ENCODE measurements at places on chromosomes 13 and 19.
A peak's percentile ranks its signal among the peaks of the same experiment; 100 is the strongest.

GRCh38 chr19:58570770-58571574 is 2.2 kb downstream of the MZF1 start:
- no peak for DNase-seq

DNA sequence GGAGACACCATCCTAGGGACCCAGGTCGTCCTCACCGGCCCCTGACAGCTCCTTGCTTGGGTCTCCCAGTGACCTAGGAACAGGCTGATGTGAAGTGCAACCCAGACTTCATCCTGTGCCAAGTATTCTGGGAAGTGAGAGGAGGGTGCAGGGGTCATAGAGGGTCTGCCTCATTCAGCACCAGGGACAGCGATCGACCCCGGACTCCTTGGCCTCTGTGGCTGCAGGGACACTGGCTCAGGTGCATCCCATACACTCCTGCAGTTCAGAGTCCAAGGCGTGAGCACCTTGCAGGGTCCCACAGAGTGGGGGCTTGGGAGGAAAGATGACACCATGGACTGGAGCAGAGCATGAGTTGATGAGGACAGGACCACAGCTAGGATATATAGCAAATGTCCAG is 10.0 kb upstream of the OR10H2 start:
- no peak for DNase-seq

DNA sequence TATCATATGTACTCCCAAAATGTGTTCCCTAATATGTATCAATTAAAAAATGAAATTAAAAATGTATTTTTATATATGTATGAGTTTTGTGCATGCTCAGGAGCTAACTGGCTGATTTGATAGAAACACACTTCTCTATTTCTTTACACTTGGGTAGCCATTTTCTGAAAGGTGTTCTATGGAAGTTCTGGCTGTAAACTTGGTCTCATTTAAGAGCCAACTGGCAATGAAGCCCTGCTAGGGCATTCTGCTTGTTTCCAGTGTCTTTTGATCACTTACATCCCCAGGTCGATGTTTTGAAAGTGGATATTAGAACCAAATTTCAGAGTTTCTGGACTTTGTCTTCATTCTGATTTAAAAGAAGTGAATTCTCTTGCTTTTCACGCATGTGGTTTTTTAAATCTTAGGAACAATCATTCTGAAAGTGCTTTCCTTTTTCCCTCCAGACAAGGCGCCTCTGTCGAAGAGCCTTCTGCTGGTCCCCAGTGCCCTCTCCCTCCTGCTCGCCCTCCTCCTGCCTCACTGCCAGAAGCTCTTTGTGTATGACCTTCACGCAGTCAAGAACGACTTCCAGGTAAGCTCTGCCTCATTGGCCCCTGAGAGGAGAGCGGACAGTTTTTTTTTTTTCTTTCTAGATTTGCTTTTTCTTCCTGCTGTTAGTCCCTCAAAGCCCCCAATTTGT is 20.1 kb downstream of the GPR18 start:
- no peak for DNase-seq

- DNase-seq: no peak
Measured at GRCh38 chr19:13099073-13099999, 3.3 kb downstream of the LYL1 start.

GRCh38 chr13:54989418-54989817 is 1960.8 kb downstream of the OLFM4 start:
- no peak for DNase-seq

DNA sequence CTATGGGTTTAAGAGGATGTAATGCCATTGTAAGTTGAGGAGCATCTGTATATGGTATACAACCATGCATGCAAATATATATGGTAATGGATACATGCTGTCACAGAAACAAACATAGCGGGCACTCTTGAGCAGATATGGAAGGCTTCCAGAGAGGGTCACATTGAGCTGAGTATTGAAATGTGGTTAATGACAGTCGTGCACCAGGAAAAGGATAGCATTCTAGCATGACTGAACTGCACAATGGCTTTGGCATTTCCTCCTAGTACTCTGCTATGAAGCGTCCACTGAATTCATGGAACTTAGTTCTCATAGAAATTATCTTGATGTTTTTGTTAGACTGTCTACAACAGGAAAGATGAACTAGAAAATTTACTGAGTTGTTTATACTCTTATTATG is 25.2 kb downstream of the DGKH start:
- DNase-seq: no peak

- DNase-seq: no peak
Measured at GRCh38 chr19:345320-345879, 804 bp upstream of the MIER2 start.

DNA sequence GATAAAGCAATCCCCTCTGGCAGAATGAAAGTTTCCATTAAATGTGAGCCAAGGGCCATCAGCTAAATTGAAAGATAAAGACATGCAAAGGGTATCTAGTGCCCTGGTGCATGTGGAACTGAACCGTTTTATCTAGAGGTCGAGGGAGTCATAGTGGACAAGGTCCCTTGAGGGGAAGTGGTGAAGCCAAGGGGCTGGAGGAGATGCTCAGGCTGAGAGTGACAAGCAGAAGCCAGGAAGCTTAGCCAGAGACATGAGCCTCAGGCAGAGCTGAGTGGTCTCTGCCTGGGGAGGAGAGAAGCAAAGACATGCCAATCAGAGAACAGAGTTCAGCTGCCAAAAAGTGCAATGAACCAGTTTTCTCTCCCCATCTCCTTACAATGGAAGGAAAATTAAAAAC is 68.1 kb upstream of the SLC10A2 start:
- no peak for DNase-seq

DNA sequence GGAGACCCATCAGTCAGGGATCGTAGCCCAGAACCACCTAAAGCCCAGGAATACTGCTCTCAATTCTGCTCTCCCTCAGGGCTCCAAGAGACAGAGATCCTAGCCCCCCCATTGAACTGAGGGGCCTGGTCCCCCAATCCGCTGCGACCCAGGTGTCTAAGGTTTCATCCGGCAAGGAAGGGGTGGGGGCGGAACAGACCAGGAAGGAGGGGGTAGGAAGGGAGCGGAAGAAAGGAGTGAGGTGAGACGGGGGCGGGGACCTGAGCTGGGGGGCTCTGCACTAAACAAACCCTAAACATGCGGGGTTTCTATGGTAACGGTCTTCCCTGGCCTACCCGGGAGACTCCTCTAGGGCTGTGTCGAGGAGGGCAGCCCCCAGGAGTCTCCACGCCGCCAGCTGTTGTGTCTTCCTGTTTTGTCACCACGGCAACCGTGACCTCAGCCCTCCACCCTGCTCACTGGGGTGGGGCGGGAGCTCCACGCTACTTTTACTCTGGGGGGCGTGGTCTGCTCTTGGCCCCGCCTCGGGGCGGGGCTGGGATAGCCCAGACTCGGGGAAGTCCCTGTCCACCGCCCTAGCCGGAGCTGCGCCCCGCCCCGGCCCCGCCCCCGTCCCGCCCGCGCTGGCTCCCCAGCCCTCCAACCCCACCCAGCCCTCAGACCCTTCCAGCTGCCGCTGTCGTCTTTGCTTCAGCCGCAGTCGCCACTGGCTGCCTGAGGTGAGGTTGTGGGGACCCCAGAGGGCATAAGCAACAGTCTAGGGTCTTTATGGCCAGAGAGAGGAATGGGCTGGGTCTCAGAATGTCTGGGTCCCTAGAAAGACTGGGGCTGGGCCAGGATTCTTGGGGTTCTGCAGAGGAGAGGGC is at the start of gene MYADM:
Gene MYADM, plus strand, starts transcription at position 659 of the 866 bp plus-strand sequence. CDS start 5,647 bp downstream, outside the sequence.
- peak; percentile 94 for DNase-seq

DNA sequence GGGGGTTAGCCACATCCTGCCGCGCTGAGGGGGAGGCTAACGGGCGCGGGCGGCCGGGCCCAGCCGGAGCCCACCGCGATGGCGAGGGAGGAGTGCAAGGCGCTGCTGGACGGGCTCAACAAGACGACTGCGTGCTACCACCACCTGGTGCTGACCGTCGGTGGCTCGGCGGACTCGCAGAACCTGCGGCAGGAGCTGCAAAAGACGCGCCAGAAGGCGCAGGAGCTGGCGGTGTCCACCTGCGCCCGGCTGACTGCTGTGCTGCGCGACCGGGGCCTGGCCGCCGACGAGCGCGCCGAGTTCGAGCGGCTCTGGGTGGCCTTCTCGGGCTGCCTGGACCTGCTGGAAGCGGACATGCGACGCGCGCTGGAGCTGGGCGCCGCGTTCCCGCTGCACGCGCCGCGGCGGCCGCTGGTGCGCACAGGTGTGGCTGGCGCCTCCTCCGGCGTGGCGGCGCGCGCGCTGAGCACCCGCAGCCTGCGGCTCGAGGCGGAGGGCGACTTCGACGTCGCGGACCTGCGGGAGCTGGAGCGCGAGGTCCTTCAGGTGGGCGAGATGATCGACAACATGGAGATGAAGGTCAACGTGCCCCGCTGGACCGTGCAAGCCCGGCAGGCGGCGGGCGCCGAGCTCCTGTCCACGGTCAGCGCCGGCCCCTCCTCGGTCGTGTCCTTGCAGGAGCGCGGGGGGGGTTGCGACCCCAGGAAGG is 692 bp downstream of the RGS9BP start:
- DNase-seq: no peak

DNA sequence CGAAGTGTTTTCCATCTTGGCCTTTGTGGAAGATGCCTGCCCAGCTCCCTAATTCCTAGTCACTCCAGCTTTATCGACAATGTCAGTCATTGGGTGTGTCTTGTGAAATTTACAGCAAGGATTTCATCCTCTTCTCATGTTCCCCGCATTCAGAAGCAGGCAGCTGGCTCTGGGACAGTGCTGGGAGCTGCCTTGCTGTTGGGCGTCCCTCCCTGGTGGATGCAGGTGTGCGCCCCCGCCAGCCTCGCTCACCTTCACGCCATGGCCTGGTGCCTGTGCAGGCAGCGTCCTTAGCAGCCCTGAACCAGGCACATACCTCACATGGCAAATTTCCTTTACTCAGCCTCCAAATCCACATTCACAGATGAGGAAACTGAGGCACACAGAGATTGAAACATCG is 39.7 kb upstream of the TFDP1 start:
- DNase-seq: no peak

DNA sequence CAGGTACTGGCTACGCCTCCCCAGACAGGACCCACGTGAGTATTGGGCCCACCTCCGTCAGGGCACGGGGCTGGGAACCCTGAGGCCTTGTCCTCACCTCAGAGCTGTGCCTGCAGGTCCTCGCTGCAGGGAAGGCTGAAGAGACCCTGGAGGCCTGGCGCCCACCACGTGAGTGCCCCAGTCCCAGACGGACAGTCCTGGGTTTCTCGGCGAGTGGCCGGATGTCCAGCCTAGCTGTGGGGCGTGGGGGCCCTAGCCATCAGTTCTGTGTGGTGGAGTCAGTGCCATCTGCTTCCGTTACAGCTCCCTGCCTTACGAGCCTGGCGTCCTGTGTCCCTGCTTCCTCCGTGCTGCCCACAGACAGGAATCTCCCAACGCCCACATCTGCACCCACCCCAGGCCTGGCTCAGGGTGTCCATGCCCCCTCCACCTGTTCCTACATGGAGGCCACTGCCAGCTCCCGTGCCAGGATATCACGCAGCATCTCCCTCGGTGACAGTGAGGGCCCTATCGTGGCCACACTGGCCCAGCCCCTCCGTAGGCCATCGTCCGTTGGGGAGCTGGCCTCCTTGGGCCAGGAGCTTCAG is 7.8 kb upstream of the OVOL3 start:
- DNase-seq: no peak

Measured in HS-5 (cell line).